ENCODE measurements at places on chromosomes 16 and 17. TPM values are rescaled to one million over a fixed set of nuclear protein-coding genes. Genes with fewer than 3 reads are reported as not detected.

DNA sequence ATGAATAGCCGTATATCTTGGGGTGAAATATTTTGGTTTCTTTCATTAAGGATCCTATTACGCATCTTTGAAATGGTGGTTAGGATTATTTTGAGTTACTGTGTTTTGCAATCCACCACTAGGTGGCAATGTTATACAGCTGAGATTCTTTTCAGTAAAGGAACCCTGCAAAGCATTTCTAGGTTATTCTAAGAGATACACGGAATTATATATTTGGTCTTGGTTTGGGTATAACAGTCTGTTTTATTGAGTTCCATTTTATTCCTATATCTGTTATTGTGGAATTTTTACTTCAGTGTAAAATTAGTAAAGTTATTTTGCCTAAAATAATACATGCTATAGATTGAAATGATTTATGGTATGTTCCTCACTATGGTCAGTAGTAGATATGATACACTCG lies 62.9 kb upstream of the CPHXL start:
- no peak for DNase-seq

TAOK2 gene
- 22.9 TPM for total RNA-seq

- no peak for DNase-seq
Observed at GRCh38 chr16:73202161-73202729, 154.3 kb upstream of the ZFHX3 start.

TMIGD1 gene
- total RNA-seq: not detected

GRCh38 chr17:38746004-38746848 lies 1.9 kb downstream of the PCGF2 start:
- no peak for DNase-seq

ZNF597 gene
- 3.0 TPM for total RNA-seq

DNA sequence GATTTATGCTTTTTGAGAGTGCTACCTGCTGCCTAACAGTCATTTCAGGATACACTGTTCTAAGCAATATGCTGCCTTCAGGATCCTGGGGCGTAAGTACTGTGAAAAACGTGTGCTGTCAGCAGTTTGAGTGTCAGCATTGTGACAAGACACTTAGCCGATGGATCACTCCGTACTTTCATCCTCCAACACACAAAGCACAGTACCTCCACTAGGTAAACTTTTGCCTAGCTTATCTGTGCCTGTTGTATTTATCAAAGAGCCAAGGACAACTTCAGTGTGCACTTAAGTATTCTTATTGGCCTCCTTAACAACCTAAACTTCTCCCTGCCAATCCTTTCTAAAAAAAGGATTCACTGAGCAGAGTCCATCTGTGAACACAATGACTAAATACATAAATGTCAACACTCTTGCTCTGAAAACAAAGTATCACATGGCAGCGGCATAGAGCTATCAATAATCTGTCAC lies 33.8 kb upstream of the PHLPP2 start:
- DNase-seq: no peak

DNA sequence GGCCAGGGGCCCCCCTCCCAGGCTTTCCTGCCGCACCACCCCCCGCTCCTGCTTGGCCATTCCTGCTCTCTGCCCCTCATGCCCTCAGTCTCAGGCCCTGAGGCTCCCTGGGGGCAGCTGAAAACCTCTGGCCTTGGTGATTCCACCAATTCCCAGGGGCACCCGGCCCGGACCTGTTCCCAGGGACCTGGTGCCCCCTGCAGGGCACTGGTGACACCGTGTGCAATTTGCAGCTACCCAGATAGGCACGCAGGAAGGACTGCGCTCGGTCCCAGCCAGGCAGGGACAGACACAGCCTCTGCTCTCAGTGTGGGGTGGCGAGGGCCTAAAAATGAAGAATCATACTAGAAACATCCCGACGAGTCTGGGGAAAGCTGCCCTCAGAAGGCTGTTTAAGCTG lies 13.4 kb downstream of the WFDC1 start:
- DNase-seq: no peak

DNA sequence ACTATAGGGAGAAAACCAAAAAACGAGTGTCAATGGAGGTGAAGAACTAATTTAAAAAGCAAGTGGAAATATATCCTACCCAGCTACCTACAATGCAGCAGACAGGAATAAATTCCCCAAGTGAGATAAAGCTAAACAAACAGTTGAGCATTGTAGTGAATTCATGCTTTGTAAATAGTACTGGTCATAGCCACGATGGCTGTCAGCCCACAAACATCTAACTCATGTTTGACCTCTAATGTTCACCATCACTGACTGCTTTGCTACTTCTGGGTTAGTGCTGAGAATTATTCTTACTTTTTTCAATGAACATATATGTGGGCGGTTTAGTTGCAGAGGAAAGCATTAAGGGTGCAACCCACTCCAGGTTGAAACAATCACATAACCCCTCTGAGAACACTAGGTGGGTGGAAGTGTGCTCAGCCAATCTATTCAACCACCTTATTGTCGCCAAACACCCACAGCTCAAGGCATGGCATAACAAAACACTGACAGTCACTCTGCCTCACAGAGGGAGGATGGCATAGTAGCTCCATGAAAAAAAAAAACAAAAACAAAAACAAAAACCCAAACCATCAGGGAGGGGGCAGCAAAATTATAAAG lies 264.1 kb downstream of the ZFHX3 start:
- no peak for DNase-seq

DHRS7C gene
- not detected for total RNA-seq

ITGA2B gene
- 297 TPM for total RNA-seq

GRCh38 chr16:14057878-14058382 lies 13.2 kb upstream of the MRTFB start:
- DNase-seq: no peak

SLC52A1 gene
- total RNA-seq: not detected

HAS3 gene
- total RNA-seq: 3.0 TPM

GRCh38 chr17:38749223-38750043 lies 1.3 kb upstream of the PCGF2 start:
- no peak for DNase-seq

YBX2 gene
- total RNA-seq: not detected

PNMT gene
- total RNA-seq: not detected

DNA sequence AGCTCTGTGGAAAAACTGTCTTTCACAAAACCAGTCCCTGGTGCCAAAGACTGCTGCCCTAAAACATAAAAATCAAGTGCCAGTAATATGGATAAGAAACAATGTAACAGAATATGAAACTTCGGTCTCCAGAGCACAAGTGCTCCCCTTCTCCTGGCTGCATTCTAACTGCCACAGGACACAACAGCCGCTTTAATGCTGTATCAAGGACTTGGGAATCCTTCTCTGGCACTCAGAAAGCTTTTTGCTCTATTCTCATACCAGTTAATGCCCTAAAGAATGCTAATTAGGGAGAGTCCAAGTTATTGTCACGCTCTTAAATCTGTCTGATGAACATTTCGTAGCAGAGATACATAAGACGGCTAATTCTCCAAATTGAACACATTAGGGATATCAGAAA lies 90.9 kb downstream of the PARN start:
- no peak for DNase-seq

KRTAP4-6 gene
- not detected for total RNA-seq

Data from T-helper 17 cell (primary cell).